ENCODE measurements at places on chromosomes 12 and 14. TPM values are rescaled to one million over a fixed set of nuclear protein-coding genes. Genes with fewer than 3 reads are reported as not detected.

DNA sequence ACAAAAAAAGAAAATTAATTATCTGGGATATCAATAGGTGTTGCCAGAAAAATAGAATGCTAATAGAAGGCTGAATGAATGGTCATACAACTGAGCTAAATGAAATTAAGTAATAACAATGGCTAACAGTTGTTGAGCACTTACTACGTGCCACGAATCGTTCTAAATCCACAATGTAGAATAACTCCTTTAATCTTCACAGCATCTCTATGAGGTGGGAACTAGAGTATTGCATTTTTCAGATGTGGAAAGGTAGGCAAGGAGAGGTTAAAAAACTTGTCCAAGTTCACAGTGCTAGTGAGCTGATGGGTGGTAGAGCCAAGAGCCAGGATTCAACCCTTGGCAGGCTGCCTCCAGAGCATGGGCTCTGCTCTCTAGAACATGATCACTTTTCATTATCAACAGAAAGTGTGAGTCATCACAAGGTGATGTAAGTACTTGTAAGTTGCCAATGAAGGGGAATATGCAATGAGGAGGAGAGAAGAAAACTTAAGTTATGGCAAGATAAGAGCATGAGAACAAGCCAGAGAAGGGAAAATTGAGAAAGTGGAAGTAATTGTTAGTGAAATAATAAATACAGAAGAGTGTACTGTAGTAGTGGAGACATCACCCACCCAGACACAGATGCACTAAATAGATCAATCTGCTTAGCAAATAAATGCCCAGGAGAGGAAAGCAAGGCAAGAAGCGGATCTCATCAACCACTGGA is 122.1 kb downstream of the PRKD1 start:
- DNase-seq, result peak; percentile 99

GRCh38 chr14:24713404-24713803 is 79.4 kb upstream of the GZMB start:
- DNase-seq, result no peak

KCNJ8 gene
- total RNA-seq, result 2.1 TPM

GRCh38 chr12:39070775-39071174 is 165.4 kb upstream of the CPNE8 start:
- no peak for DNase-seq

CRACR2A gene
- 16.8 TPM for total RNA-seq

DNA sequence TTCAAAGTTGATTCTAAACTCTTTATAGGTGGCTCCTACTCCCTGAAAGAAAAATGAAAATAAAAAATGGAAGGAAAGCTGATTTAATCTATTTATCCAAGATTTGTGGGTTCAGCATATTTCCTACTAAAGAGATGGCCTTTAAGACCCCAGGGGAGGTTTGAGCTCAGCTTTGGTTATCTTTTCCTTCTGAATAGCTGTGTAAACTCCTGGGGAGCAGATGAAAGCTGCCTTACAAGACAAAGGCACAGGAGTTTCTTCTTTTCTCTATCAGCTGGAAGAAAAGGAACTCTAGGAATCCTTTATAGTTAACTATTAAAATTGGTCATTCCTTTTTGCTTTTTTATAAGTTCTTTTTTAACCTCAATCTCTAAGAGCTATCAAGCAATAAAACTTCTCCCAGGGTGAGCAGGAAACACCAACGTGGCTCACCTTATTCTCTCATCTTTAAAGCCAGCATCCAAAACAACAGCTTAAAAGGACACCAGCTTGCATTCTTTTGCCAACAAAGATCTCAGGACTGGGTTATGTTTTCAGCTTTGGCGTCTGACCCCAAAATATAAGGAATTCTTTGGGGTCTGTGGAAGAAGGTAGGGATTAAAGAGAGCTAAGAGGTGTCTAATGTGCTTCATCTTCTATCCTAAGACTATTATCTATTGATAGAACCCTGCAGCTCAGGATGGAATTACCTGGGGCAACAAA is 371.7 kb upstream of the KITLG start:
- DNase-seq, result no peak

ACOT6 gene
- total RNA-seq, result not detected

RNASE9 gene
- not detected for total RNA-seq

KLRK1 gene
- not detected for total RNA-seq

KLHL33 gene
- total RNA-seq, result 0.18 TPM

- peak; percentile 86 for DNase-seq
Observed at GRCh38 chr12:56157201-56158028, 744 bp upstream of the MYL6 start.

RESF1 gene
- total RNA-seq, result 46.4 TPM

ZFHX2 gene
- 0.41 TPM for total RNA-seq

- no peak for DNase-seq
Observed at GRCh38 chr12:116172224-116172849, 105.2 kb downstream of the MED13L start.

ABCC9 gene
- total RNA-seq, result 20.0 TPM

DNA sequence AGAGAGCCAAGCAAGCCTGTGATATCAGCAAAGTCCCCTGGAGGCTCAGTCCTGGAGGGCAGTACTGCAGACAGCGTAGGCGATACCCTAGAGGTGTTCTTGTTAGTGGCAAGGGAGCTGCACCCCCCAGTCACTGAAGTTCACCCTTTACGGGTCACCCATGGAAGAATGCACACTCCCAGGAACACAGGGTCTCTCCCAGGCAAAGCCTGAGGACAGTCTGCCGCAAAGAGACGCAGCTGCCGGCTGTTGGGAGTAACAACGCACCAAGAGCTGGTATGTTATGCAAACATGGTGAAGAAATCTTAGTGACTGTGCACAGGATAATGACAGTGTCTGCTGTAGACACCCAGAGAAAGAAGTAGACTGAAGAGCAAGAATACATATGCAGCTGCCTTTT is 43.5 kb upstream of the NOS1 start:
- no peak for DNase-seq

GSC gene
- 2.1 TPM for total RNA-seq

KCNMB4 gene
- total RNA-seq, result 2.0 TPM

- no peak for DNase-seq
Observed at GRCh38 chr12:62800707-62801400, 134.1 kb downstream of the PPM1H start.

DNA sequence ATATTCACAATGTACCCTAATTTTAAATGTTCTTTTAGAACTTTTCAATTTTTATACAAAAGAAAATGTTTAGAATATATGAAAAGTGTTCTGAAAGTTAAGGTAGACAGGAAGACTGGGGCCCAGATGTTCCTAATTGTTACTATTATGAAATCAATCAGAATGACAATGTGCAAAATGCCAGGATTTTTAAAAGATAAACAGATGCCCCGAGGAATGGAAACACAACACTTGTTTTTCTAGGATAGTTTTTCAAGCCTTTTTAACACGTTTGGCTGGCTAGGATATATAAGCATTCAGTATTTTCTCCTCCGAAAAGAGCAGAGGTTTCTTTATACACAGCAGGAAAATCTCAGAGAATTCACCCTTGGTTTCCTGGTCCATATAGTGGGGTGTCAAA is 106.8 kb downstream of the ESR2 start:
- no peak for DNase-seq

VRTN gene
- total RNA-seq, result not detected

PAPLN gene
- 3.0 TPM for total RNA-seq

LRP1-AS gene
- total RNA-seq, result not detected

- DNase-seq, result peak; percentile 55
Observed at GRCh38 chr12:50923361-50924130, 28.8 kb upstream of the HIGD1C start.

DNA sequence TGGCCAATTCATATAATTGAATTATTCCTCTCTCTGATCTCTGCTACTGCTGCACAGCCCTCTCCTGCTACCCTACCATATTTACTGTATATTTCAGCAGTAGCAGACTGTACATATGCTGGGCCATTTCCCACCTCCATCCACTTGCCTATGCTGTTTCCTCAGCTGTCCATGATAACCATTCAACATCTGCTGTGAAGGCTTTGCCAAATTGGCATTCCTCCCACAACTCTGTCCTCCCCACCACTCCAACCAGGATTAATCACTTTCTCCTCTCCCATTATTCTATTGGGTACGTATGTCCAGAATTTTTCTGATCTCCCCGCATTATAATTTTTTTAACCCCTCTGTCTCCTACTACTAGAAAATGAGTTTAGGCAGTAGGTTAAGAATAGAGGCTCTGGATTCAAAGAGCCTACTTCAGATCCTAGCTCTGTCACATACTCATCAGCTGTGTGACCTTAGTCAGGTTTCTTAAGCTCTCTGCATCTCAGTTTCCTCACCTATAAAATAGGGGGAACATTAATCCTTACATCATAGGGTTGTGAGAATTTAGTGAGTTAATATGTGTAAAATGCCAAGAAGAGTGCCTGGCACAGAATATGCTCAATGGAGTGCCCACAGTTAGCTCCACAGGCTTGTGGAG is 123.3 kb downstream of the KICS2 start:
- peak; percentile 94 for DNase-seq

GRCh38 chr12:132329720-132330548 is 545 bp upstream of the GALNT9 start:
- no peak for DNase-seq

MUCL1 gene
- total RNA-seq, result not detected

GRCh38 chr14:37375566-37375965 is 177.8 kb downstream of the MIPOL1 start:
- no peak for DNase-seq

- no peak for DNase-seq
Observed at GRCh38 chr12:111316671-111317070, 52.2 kb downstream of the PHETA1 start.

HSPB8 gene
- total RNA-seq, result 7.7 TPM

DNA sequence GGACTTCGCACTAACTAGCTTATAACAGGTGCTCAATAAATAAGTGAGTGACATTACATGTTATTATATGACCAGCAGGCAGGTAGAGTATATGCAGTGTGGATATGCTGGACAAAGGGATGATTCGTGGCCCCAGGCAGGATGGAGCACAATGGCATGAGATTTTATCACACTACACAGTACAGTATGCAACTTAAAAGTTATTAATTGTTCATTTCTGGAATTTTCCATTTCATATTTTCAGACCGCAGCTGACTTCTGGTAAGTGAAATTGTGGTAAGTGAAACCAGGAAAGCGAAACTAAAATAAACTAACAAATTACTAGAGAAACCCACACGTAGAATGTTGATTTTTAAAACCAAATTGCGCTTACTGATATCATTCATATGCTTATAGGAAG is 3.3 kb downstream of the PARP11 start:
- no peak for DNase-seq

GPX2 gene
- not detected for total RNA-seq

FOXN4 gene
- total RNA-seq, result not detected

DNA sequence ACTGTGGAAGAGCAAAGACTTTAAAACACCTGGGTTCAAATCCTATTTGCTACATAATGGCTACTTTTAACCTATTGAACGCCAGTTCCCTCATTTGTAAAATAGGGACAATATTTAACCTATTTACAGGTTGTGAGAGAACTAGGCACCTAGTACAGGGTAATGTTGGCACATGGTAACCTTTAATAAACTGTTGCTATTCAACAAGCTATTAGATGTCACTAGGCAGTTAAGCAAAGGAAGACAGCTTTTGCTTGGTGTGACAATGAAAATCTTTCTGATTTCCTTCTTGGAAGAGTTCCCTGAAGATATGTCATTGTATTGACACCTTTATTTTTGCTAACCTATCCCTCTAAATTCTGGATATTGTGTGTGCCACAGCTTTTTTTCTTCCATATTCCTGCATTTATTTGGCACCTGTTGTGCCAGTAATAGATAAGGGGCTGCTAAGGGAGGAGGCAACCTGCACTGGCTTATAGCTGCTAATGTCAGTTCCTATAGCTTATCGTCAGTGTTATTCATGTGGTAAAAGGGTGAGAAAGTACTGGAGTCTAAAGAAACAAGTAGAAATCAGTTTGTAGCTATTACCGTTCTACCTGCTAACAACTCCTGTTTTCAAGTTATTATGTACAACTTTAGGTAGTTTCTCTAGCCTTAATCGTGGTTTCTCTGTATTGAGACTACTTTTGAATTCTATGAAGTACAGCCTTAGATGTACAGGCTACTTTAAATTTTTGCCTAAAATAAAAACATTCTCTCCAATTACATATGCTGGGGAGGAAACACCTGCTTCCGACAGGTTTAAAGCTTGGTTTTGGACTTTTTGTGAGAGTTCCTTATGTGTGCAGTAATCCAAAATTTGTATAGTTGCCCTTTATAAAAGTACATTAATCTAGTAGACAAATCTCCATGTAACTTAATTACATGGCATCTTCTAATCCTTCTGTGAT is 24.3 kb downstream of the HIF1A start:
- no peak for DNase-seq

KRT75 gene
- total RNA-seq, result not detected

GRCh38 chr12:119780786-119781434 is 96.2 kb downstream of the CIT start:
- DNase-seq, result peak; percentile 63

DNA sequence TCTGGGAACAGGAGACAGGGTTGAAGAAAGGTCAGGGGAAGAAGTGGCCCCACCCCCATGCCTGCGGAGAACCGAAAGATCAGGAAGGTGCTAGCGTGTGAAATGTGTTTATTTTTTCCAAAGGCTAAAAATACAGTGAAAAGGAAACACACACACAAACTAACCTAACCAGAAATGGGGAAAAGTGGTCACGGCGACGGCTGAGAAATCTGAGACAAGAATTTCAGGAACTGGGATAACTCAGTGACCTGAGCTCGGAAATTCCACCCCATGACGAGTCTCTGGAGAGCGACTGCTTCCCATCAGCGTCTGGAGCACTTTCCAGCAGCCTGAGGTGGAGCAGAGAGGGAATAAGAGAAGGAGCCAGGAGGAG is 16.6 kb upstream of the RND1 start:
- peak; percentile 73 for DNase-seq

DNA sequence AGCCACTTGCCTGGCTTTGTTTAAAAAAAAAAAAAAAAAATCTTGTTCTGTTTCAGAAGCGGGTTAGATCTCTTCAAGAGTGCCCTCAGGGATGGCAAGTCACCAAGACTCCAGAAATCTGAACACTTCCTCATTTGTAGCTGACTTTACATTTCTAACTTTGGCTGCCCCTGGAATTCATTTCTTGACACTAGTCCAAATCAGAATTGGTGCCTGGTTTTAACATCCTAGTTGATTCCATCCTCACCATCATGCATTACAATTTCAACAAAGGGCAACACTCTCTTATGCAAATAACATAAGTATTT is 295.5 kb downstream of the RMST start:
- no peak for DNase-seq

DNA sequence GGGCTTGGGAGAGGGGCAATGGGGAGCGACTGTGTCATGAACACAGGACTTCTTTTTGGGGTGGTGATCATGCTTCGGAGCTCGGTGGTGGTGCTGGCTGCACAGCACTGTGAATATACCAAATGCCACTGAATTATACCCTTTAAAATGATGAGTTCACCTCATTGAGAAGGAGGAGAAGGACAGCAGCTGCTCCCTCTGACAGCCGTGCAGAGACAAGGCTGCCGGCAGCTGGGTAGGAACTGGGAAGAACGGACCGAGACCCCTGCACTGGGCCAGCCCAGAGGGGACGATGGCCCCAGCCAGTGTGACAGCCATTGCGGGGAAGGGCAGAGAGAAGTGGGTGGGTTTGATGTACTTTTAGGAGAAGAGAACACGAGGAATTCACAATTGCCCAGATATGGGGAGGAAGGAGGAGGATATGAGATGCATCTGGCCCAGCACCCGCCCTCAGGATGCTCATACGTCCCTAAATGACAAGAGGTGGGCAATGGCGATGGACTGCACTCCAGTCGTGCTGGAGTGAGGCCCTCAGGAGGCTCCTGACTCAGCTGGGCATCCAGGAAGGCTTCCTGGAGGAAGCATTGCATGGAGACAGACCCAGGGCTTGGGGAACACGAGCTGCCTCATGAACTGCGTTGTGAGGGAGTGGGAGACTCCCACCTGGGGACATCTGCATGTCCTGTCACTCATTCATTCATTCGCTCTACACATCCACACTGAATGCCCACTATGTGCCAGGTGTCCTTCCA is 64.3 kb upstream of the C14orf180 start:
- DNase-seq, result no peak

CLEC2D gene
- total RNA-seq, result 4.6 TPM
